ENCODE measurements at places on chromosomes 6 and 20.

DNA sequence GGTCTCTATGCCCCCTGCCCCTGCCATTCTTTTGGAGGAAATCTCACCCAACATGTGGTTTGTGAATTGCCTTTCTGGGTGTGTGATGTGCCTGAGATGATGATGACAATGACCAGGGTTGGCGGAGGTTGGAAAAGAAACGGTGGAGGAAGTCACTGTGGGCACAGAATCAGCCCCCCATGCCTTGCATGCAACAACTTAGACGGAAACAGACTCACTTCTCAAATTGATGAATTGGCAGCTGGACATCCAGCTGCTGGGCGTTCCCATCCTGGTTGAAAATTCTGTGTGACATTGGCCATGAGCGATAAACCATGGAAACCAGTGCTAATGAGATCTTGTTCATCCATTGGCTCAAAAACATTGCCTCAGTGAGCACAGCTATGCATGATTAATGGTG is 95.8 kb upstream of the LY86 start:
- DNase-seq: no peak

DNA sequence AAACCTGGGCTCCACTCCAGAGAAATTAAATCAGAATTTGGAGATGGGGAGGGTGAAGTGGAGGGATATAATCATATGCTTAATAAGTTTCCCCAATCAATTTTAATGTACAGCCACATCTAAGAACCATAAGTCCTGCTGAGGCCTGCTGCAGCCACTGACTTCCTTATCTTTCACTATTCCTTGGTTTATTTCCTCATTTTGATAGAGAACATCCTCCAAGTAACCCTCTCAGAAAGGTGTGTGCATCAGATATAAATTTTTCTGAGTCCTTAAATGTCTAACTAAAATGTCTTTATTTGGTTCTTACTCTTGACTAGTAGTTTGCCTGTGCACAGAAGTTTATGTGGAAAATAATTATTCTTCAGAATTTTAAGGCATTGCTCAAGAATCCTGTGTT is 23.7 kb upstream of the SIRT5 start:
- no peak for DNase-seq

- DNase-seq: no peak
These were observed 184.8 kb upstream of the SASH1 start for GRCh38 chr6:148157841-148158240.

- no peak for DNase-seq
These were observed 252.0 kb downstream of the TBX18 start for GRCh38 chr6:84512391-84512790.

GRCh38 chr6:100664274-100665040 is 199.7 kb upstream of the SIM1 start:
- no peak for DNase-seq

DNA sequence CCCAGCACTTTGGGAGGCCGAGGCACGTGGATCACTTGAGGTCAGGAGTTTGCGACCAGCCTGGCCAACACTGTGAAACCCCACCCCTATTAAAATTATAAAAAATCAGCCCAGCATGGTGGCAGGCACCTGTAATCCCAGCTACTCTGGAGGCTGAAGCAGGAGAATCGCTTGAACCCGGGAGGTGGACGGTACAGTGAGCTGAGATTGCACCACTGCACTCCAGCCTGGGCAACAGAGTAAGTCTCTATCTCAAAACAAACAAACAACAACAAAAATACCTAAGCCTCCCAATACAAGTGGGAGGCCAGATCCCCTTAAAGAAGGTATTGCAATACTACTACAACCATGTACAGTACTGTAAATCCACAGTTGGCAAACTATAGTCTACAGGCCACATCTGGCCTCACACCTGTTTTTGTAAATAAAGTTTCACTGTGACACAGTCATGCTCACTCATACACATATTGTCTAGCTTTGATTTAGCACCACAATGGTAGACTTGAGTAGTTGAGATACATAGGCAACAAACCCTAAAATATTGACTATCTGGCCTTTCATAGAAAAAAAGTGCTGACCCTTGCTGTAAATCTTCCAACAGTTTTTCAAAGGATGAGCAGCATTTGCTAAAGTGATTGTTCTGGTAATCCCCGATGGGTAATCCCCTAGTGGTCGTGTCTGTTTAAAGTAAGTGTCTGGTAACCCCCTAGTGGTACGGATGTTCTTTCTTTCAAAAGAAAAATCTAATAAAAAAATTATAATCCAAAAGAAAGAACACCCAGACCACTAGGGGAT is 202.0 kb downstream of the RNGTT start:
- DNase-seq: no peak

- no peak for DNase-seq
These were observed 9.5 kb upstream of the MICA start for GRCh38 chr6:31393932-31394331.

GRCh38 chr6:46175976-46176375 is 5.2 kb upstream of the ENPP5 start:
- DNase-seq: no peak

Data from NCI-H1105 (cell line).